ENCODE measurements at places on chromosomes 16 and 17.

- DNase-seq = no peak
Measured at GRCh38 chr16:30802936-30803335, 15.9 kb upstream of the ZNF629 start.

GRCh38 chr16:80623376-80623775 is 82.6 kb downstream of the DYNLRB2 start:
- DNase-seq = peak; percentile 65

DNA sequence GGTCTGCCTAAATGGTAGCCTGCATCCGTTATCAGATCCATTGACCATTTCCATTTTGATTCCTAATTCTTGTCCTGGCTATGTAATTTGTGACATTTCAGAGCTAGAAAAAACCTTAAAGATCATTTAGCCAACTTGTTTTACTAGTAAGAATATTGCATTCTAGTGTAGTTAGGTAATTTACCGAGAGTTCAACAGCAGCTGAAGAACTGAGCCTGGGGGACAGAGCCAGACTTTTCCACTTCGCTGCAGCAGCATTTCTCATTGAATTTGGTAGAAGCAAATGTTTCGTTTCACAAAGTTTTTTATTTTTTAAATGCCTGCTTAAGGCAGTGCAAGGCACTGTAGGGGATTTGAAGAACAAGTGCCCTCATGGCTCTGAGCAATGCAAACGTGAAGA is 59.2 kb upstream of the MARCHF10 start:
- no peak for DNase-seq

DNA sequence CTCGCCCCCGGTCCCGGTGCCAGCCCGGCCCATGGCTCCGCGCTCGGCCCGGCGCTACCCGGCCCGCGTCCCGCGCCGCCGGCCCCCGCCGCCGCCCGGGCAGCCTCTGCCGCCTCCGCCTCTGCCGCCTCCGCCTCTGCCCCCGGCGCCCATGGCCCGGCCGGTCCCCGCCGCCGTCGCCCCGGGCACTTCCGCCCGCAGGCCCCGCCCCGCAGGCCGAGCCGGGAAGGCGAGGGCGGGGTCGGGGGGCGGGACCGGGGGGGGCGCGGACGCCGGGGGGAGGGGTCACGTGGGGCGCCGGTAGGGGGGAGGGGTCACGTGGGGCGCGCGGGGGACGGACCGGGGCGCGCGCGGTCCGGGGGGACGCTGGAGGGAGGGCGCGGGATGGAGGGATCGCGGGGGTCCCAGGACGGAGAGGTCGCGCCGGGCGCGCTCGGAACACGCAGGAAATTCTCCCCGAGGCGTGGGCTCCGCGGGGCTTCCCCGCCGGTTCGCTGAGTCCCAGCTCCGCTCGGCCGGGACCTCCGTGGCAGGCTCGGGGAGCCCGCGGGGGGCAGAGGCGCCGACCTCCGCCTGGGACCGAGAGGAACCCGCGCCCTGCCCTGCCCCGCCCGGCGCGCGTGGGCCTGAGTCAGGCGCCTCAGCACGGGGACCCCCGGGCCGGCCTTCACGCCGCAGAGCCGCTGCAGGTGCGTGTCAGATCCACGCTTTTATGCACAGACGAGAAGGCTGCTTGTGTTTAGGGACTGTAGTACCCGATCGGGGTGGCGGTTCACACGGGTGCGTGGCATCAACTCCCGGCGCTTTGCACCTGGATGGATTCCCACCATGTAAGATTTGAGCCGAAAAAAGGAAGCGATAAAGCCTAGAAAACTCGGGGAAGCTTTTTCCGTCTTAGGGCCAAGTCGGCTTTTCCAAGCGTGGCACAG is at the start of gene PGAP6:
Gene PGAP6, minus strand, starts transcription at position 190 of the 929 bp plus-strand sequence. Its CDS starts 157 bp downstream, at position 33.
- DNase-seq = peak; percentile 32

GRCh38 chr16:84839956-84840355 is 20.2 kb downstream of the CRISPLD2 start:
- peak; percentile 85 for DNase-seq

DNA sequence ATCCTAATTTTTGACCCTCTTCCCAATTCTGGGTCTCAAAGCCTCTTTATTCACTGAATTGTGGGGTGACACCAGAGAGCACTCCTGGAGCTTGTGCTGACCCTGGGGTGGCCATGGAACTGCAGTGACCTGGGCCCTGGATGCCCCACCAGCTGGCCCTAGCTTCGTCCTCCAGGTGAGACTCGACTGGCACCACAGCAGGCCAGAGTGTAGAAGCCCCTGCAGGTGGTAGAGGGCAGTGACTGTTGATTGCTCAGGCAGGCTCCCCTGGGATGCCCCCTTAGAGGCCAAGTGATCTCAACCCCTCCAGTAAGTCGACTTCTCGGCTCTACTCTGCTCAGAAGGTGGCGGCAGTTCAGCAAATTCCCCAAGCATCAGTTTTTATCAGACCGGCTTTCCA is 6.4 kb downstream of the FA2H start:
- no peak for DNase-seq

DNA sequence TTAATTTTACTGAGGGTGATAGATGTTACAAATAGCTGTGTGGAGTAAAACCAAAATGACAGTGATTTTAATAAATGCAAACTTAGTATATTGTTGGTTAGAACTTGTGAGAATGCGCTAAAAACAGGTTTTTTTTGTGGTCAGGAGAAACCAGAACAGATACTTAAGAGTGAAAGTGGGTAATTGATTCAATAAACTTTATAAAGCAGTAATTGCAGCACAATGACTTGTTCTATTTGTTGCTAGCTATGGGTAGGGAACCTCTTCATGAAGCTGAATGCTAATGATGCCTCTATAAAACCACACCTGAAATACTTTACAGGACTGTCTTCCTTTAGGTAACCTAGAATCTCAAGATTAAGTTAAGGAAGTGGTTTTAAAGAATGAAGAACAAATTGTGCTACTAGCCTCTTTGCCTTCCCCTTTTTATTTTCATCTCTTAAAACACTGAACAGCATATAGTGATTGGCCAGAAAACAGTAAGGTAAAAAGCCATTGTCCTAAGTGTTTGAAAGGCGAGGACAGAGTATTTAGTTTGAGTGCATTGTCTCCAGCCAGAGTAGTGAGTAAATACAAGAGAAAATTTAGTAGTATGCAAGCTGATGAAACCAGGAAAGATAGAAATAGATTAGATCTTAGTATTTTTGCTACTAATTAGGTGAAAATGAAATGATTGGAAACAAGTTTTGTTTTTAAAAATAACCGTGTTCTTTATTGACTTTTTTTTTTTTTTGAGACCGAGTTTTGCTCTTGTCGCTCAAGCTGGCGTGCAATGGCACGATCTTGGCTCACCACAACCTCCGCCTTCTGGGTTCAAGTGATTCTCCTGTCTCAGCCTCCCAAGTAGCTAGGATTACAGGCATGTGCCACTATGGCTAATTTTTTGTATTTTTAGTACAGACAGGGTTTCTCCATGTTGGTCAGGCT is 6.0 kb downstream of the GGNBP2 start:
- DNase-seq = no peak

DNA sequence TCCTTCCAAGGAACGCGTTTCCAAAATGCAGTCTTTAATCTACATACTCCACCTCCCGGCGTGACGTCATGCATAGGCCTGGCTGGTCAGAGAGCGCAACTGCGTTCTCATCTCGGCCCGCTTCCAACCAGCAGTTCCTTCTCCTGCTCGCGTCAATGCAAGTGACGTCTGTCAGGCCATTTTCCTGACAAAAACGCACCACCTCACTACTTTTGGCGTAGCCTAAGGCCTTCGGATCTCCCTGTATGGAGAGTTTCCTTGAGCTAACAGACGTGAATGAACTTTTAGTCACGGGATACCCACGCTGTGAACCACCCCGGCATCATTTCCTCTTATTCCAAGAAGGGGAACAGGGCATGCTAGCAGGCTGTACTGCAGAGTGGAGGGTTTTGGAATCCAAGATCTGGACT is 25.0 kb downstream of the TEX14 start:
- peak; percentile 87 for DNase-seq

- DNase-seq = peak; percentile 32
Measured at GRCh38 chr16:86854626-86855294, 276.4 kb downstream of the FOXL1 start.

DNA sequence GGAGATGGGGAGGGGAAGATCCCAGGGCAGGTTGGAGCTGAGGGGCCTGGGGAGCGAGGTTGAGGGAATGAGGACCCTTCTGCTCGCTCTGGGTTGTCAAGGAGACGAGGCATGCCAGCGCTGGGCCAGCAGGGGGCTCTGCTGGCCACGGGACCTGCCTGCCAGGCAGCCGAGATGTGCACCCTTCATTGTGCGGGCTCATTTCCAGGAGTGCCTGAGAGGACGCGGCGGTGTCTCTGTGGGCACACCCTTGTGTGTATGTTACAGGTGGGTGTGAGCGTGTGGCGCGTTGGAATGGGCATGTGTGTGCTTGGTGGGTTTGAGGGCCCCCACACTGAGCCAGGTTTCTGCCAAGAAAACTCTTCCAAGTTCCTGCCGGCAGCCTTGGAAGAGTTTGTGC is 15.9 kb downstream of the ARHGAP23 start:
- peak; percentile 51 for DNase-seq

DNA sequence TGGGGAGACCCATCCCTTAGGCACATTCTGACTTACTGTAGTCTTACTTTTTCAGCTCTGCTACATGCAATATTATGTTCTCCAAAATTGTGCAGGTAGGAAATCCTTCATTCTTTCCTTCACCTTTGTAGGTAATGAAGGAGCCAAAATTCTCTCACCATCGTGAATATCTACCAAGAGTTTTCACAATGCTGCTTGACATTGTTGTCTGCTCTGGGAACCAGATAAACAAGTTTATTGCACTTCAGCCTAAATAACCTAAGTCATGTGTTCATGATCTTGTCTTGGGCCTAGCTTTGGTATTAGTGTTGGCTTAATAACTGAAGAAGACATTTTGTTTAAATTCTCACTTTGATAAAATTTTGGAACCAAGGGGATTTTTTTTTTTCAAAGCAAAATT is 110.8 kb upstream of the ELAC2 start:
- no peak for DNase-seq

GRCh38 chr16:15811481-15812400 is 45.1 kb downstream of the MYH11 start:
- DNase-seq = peak; percentile 94

- no peak for DNase-seq
Measured at GRCh38 chr17:18019838-18020154, 19.2 kb downstream of the ATPAF2 start.

- DNase-seq = peak; percentile 20
Measured at GRCh38 chr17:67164302-67164701, 80.7 kb downstream of the HELZ start.

DNA sequence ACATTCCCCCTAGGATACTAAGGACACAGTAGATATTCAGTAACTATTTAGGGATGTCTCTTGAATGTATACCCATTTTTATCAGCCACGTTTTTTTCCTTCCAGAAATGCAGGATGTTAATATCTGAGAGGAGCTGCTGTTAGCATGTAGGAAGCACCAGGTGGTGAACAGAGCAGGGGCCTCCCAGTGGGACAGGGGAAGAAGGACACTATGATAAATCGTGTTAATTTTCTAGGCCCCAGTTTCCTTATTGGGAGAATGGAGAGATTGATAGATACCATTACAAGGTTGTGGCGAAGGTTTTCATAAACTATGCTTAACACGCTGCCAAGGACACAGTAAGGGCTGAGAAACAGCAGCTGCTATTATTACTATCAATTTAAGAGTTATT is 45.4 kb downstream of the PRSS54 start:
- no peak for DNase-seq

- DNase-seq = no peak
Measured at GRCh38 chr16:24939738-24940137, 75.4 kb downstream of the ARHGAP17 start.

- peak; percentile 11 for DNase-seq
Measured at GRCh38 chr16:80803339-80804055, 901 bp downstream of the CDYL2 start.

GRCh38 chr17:50144845-50145531 is 5.5 kb downstream of the PPP1R9B start:
- DNase-seq = no peak

- no peak for DNase-seq
Measured at GRCh38 chr16:79788949-79789348, 188.4 kb upstream of the MAF start.

- DNase-seq = no peak
Measured at GRCh38 chr16:49972961-49973360, 52.1 kb upstream of the CNEP1R1 start.

DNA sequence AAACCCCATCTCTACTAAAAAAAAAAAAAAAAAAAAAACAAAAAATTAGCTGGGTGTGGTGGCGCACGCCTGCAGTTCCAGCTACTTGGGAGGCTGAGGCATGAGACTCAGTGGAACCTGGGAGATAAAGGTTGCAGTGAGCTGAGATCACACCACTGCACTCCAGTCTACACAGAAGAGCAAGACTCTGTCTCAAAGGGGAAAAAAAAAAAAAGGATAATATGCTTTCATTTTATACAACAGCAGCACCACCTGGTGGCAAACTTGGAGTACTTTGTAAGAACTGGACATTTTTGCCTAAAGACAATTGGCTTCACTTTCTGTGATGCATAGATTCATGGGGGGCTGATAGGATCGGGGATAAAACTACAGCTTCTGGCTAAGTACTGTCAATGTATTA is 8.5 kb downstream of the CHTF8 start:
- DNase-seq = peak; percentile 83

DNA sequence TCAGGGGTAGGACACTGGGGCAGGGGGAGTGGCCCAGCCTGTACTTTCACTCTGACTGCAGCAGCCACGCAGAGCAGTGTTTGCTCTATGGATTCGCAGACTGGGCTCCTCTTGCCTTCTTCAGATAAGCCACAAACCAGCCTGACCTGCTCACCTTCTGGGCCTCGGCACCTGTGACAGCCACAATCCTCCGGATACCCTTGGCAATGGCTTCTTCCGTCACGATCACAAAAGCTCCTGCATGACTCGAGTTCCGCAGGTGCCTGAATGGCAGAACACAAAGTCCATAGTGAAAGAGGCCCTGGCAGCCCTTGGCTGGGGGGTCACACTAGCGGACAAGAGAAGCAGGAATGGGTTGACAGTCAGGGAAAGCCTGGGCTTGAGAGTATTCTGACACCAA is 3.8 kb upstream of the EXOSC6 start:
- no peak for DNase-seq

GRCh38 chr17:76654408-76654807 is 10.9 kb upstream of the ST6GALNAC1 start:
- DNase-seq = no peak

GRCh38 chr17:17723354-17724261 is 42.4 kb downstream of the RAI1 start:
- DNase-seq = peak; percentile 81

GRCh38 chr17:6325741-6326140 is 109.2 kb downstream of the AIPL1 start:
- DNase-seq = no peak

DNA sequence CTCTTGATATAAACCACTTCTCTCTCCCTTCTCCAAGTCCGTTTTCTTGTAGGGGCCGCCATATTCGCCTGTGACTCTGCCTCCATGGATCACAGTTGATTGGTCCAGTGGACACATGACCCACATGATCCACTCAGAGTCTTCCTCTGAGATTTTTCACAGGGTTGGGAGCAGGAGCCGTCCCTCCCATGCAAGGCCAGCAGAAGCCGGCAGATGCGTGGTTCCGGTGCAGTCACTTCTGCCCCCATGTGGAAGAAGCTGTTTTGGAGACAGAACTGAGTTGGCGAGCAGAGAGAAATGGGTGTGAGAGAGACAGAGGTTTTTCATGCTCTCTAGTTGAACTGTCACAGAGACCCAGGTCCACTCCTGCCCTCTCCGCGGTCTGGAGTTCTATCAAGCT is 83.3 kb downstream of the C16orf95 start:
- peak; percentile 50 for DNase-seq

GRCh38 chr17:63932721-63933120 is 590 bp upstream of the CD79B start:
- DNase-seq = no peak

Measured in fibroblast of lung (primary cell).